Hematopoietic multipotent progenitor cell treated with erythropoietin and hydrocortisone succinate and interleukin-3 and kit ligand, for 6 days (in vitro differentiated cells): ENCODE measurements at places on chromosomes 12 and 14.
A peak's percentile ranks its signal among the peaks of the same experiment; 100 is the strongest.

DNA sequence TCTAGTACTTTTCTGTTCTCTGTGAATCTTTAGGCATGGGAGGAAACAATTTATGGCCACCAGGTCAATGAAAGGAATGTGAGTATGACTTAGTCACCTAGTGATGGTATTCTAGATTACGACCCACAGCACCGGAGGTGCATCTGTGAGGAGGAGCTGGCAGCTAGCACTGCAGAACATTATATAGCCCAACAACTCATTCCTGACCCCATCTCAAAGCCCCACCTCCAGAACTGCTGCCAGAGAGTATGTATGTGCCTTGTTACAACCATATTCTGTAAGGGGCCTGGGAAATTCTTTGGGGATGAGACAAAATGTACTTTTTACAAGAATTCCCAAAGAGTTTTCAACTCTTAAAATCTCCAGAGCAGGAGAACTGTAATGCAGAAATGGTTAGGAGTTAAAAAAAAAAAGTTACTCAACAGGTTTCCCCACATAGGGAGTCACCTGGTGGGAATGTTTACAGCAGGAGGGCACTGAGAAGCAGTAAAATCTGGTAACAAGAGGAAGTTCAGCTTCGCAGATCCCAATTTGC lies 34.9 kb upstream of the CERS5 start:
- DNase-seq, result no peak

- DNase-seq, result peak; percentile 44
Measured at GRCh38 chr14:90451961-90452360, 55.1 kb downstream of the CALM1 start.

DNA sequence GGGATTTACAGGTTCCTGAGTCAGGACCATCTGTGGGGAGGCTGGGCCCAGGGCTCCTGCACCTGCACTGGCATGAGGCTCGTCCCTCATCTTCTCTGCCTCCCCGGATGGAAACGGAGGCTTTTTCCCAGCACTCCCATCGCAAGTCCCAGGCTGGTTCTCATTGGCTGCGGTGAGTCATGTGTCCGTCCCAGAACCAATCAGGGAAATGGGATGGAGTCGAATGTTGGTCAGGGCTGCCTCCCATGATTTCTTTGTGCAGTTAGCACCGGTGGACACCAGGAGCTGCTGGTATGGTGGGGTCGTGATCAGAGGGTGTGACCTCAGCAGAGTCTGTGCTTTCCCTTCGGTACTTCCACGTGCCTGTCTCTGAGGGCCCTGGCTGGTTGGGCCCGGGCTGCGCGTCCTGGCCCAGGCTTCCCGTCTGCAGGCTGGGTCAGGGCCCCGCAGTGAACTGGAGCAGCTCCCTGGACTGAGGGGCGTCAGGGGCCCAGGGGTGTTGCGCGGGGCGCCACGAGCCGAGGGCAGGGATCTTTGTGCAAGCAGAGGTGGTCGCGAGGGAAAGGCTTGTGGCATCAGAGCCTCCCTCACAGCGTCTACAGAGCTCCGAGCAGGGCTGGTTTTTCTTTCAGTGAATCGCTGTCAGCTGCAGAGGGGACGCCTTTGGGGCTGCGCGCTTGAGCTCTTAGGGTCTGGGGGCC lies 168.1 kb downstream of the ADGRD1 start:
- no peak for DNase-seq

- no peak for DNase-seq
Measured at GRCh38 chr12:120928864-120929652, 24.9 kb upstream of the SPPL3 start.

- DNase-seq, result no peak
Measured at GRCh38 chr14:96091149-96091693, 52.1 kb downstream of the C14orf132 start.

DNA sequence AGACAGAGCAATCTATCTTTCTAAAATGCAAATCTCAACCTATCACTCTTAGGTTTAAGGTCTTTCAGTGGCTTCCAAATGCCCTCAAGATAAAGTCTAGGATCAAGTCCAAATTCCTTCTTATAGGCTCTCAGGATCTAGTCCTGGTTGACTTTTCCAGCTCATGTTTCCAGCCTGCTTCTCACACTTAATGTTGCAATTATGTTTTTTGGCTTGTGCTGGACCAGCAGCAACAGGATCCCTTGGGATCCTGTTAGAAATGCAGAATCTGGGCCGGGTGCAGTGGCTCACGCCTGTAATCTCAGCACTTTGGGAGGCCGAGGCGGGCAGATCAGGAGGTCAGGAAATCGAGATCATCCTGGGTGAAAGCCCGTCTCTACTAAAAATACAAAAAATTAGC lies 10.6 kb downstream of the GPR33 start:
- no peak for DNase-seq

GRCh38 chr14:21070610-21071224 lies 613 bp downstream of the ARHGEF40 start:
- no peak for DNase-seq

DNA sequence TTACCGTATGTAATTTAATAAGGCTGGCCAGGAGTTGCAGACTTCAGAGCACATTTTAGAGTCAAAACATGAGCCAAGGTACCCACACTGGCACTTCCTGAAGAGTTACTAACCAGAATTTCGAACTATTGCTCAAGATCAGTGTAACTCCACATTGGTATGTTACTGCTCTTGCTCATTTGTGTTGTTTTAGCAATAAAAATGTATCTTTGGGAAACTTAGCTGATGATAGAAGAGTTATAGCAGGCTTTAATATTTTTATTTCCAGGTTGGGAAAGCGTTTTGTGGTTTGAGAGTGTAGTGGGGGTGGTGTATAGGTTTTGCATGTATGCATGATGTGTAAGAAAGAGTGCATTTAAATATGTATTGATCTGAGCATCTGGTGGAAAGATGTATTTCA lies 96.6 kb downstream of the SCN8A start:
- DNase-seq, result peak; percentile 36

DNA sequence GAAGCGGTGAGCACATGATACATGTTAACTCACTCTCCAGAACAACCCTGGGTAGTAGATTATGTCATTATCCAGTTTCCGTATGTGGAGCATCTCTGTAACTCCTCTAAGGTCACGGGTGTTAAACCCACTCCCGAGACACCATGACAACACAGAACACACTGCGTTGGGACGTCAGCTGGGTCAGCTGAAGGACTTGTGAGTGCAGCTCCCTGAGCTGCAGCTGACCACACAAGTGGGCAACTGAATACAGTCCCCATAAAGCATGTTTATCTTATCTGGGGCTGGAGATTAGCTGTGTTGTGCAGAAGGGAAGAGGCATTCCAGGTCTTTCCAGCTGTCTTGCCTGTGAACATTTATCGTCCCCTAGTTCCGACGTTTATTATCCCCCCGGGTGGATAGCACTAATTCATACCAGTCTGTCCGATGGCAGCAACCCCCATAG lies 211.5 kb downstream of the CHST11 start:
- no peak for DNase-seq

DNA sequence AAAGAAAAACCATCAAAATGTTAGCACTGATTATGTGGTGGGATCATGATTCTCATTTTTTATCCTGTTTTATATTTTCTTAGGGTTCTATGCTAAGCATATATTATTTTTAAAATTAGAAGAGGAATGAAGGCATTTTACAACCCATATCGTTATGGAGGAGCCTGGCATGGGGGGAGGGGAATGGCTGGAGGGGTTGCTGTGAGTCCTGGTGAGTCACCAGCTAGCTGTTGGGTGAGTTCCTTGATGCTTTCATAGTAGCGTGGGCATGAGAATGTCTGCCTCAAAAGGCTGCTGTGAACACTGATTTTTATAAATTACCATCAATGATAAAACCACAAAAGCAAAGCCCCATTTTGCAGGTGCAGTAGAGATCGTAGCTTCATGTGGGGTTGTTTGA lies 46.9 kb downstream of the C14orf132 start:
- no peak for DNase-seq

DNA sequence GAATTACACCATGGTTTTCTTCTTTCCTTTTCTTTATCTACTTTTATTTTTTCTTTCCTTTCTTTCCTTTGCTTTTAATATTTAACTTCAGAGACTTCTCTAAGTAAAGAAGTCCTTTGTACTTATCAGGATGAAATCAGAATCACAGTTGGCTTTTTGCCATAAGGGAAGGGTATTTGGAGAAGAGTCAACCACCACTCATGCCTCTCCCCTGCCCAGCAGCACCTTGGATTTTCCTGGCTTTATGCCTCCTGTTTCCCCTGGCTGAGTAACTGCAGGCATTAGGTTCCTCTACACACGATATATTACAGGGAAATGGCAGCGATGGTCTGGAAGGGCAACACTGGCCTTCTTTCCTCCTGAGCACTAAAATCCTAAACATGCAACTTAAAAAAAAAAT lies 266.4 kb upstream of the CAND1 start:
- no peak for DNase-seq

DNA sequence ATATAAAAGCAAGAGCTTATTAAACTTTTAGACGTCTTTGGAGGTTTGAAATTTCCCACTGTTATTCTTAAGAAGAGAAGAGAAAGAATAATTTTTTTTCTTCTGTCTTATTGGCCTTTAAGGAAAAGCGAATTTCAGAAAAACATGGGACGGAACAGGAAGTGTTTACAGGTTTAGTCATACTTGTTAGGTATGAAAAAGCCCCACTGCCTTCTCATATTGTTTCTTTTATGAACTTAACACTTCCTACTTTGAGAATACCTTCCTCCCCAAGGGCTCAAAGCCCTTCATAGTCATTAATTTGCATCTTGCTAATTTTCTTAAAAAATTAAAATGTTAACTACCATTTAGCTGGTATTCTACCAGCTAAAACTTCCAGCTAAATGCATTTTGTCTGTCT lies 82.0 kb downstream of the ETV6 start:
- DNase-seq, result no peak

GRCh38 chr14:85625925-85626585 lies 96.1 kb downstream of the FLRT2 start:
- DNase-seq, result no peak

GRCh38 chr12:131831635-131832041 lies 3.4 kb downstream of the MMP17 start:
- DNase-seq, result no peak

- DNase-seq, result no peak
Measured at GRCh38 chr14:54455363-54455762, 14.2 kb upstream of the CNIH1 start.

GRCh38 chr12:128843538-128843937 lies 9.7 kb upstream of the GLT1D1 start:
- DNase-seq, result no peak

GRCh38 chr14:23167116-23167847 lies 16.2 kb downstream of the SLC7A8 start:
- DNase-seq, result no peak
